Activated naive CD4-positive, alpha-beta T cell treated with Interleukin-2 at 50 U/mL for 16 hours (primary cell): ENCODE measurements at places on chromosomes 2 and 18.

- DNase-seq, result no peak
These were observed 38.8 kb downstream of the SFXN5 start for GRCh38 chr2:73032702-73033097.

- no peak for DNase-seq
These were observed 70.0 kb upstream of the NPAS2 start for GRCh38 chr2:100749771-100750542.

DNA sequence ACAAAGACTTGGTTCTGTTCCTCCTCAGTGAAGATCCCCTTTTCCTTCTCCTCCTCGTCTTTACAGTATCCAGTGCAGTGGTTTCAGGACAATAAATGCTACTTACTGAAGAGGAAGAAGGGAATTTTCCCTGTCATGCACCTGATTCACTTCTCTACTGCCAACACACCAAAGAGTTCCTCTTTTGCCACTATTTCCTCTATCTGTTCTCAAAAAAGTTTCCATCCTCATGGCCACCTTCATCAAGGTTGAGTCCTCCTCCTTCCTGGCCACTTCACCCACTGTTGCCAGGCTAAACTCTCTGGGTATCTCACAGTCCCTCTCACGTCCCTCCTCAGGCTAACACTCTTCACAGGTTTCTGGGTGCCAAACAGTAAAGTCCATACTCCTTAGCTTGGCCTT, 41.7 kb downstream of the PLEKHM3 start:
- no peak for DNase-seq

GRCh38 chr2:32699151-32699550, 71.3 kb downstream of the TTC27 start:
- no peak for DNase-seq

- DNase-seq, result no peak
These were observed 347.9 kb downstream of the METTL4 start for GRCh38 chr18:2223449-2223848.

DNA sequence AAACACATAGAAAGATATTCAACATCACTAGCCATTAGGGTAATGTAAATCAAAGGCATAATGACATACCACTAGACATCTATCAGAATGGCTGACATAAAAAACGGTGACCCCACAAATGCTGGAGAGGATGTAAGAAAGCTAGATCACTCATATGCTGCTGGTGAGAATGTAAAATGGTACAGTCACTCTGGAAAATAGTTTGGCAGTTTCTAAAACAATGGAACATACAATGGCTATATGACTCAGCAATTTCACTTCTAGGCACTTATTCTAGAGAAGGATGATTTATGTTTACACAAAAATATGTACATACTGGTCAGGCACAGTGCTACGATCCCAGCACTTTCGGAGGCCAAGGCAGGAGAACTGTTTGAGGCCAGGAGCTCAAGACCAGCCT, 87.3 kb downstream of the COLEC12 start:
- no peak for DNase-seq

- DNase-seq, result no peak
These were observed 2.1 kb downstream of the TFCP2L1 start for GRCh38 chr2:121282800-121283385.

DNA sequence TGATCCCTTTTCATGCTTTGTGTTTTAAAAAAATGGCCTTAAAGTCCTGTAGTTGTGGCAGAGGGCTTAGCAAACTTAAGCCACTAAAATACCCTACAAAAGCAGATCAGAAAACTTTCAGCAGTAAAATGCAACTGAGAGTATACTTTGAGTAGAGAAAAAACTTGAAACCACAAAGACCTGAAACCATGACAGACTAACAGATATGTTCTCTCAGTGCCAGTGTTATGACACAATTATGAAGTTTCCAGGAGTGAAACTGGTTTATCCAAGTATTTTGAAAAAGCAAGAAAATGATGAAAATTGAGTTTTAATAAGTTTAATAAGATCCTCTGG, 74.5 kb downstream of the SPRED2 start:
- no peak for DNase-seq

- peak; percentile 4 for DNase-seq
These were observed 683 bp downstream of the MBOAT2 start for GRCh38 chr2:9002637-9003365.

GRCh38 chr2:70647873-70648481, 94.4 kb upstream of the TGFA start:
- DNase-seq, result peak; percentile 73

GRCh38 chr18:69367104-69367503, 33.6 kb upstream of the DOK6 start:
- no peak for DNase-seq

DNA sequence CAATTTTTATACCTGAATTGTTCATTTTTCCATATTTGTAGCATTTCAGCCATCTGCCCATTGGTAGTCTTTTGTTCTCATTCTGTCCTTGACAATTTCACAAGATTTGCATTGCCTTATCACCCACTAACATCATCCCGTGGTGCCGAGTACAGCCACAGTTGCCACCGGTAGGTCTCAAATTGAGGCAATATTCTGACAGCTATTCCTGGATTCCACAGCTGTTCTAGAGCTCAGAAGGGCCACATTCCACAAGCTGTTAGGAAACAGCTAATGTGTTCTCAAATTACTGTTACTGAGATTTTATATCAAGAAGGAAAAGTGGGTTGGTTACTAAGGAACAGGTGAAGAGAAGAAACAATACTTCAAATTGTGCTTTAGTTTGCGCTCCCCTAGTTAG, 178.8 kb downstream of the RPRM start:
- no peak for DNase-seq

GRCh38 chr2:141029428-141030078, 1101.3 kb downstream of the LRP1B start:
- no peak for DNase-seq

GRCh38 chr2:37923308-37924055, 1.6 kb upstream of the RMDN2 start:
- no peak for DNase-seq

- no peak for DNase-seq
These were observed 49.1 kb downstream of the CLIP4 start for GRCh38 chr2:29164091-29164846.

GRCh38 chr2:162929571-162929970, 91.0 kb upstream of the KCNH7 start:
- no peak for DNase-seq

DNA sequence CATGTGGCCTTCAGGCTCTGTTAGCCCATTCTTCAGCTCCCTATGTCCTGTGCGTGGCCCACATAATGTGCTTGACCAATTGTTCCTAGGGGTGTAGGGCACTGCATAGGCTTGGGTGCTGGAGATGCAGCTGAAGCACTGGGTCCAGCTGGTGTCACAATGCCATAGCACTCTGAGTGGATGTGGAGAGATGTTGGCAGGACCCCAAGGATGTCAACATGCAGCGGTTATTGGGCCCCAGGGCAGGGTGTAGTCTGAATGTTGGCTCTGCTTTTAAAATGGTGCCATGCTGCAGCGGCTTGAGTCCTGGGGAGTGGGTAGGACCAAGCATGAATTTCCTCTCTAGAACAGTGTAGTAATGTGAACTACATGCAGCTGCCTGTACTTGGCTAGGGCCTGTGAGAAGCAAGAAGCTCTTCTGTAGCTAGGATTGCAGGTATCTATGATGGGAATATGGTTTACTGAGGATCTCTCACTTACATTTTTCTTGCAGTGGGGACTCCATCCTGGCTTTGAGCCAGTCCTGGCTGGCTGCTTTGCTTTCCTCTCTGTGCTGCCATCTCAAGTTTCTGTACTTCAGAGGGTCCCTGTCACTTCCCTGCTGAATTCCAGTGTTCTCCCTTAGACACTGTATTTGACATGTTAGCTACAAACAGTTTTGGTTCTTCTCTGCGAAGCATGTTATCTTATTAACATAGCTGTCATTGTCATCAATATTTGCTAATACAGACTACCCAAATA, 148.4 kb downstream of the CSRNP3 start:
- no peak for DNase-seq

GRCh38 chr2:145789636-145790035, 1269.7 kb upstream of the ZEB2 start:
- no peak for DNase-seq

- DNase-seq, result no peak
These were observed 175.9 kb upstream of the NXPH2 start for GRCh38 chr2:138956116-138956515.

- no peak for DNase-seq
These were observed 290.2 kb upstream of the TCF4 start for GRCh38 chr18:55878224-55878623.

GRCh38 chr2:65583061-65583460, 150.7 kb upstream of the SPRED2 start:
- DNase-seq, result no peak

- DNase-seq, result no peak
These were observed 84.6 kb downstream of the PIGN start for GRCh38 chr18:62102221-62102620.

DNA sequence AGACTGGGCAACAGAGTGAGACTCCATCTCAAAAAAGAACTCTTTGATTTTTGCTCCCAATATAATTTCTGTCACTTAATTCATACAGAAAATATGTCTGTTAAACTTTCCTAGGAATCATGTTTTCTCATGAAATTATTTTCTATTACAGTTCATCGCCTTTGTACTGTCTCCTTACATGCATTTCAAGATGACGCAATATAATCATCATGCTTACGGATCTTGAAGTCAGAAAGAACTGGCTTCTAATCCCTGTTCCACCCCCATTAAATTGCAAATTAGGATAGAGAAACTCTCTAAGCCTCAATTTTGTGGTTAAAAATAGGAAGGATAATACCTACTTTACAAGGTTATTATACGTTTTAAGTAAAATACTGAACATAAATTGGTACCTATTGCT, 467.6 kb upstream of the SMIM21 start:
- no peak for DNase-seq

- no peak for DNase-seq
These were observed 191.2 kb upstream of the SESTD1 start for GRCh38 chr2:179455824-179456223.

DNA sequence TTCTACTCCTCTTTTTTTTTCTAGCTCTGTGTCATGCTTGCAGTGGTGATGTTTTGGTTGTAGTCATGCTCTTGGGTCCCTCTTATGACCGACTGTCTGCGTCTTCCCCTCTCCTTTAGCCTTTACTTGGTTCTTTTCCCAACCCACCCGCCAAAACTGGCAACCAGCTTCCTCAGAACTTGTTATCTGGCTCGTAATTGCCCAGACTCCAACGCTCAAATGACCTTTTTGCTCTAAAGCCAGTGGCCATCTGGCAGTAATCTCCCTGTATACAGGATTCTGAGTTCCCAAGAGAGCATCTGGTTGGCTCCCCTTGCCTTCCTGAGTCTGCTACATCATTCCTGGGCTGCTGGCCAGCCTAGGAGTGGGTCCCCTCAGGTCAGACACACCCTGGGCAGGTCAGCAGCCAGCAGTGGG, 147.2 kb downstream of the MGAT5 start:
- DNase-seq, result no peak

GRCh38 chr2:168172071-168172470, 75.3 kb downstream of the STK39 start:
- DNase-seq, result no peak

DNA sequence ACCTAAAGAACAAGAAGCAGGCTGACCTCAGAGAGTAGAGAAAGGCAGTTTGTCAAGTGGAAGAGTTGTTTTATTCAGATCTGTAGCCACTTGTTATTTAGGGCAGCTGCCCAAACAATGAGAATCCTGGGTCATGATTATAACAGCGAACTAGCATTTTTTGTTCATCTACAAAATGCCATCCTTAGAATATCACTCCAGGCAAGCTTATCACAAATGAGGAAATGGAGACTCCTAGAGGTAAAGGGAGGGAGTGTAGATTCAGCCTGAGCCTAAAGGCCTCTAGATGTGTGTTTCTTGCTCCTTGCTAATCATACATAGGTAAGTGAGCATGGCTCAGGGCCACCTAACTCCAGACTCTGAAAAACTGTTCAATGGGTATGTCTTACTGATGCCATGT, 126.1 kb downstream of the HNMT start:
- no peak for DNase-seq

DNA sequence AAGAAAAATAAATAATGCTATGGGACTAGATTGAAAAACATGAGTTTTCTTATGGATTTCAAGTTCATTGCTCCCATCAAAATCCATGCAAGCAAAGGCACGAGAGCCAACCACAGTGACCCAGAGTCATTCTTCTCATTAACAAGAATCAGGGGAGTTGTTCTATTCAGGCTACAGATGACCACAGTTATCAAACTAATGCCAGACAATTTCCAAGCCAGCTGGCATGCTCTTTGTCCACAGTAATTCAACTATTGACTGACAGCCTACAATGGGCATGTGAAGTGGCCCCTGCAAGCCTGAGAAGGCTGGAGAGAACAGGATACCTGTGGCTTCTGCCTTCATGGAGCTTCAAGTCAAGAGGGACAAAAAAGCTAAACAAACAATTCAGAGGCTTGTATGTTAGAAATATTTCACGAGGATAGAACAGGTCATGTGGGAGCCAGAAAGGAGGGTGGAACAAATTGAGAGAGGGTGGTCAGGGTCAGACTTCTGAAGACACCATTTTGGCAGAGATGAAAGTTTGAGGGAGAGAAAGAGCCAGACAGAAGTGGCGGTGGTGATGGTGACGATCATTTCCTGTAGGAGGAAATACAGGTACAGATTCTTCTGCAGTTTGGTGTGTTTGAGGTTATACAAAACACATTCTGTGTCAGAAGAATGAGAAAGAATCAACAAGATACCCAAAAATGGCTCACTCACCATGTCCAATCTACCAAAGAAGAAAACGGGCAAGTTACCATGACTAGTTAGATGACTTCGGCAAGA, 732.4 kb downstream of the RNF144A start:
- DNase-seq, result no peak

GRCh38 chr2:199811346-199811745, 39.6 kb downstream of the FTCDNL1 start:
- DNase-seq, result no peak

GRCh38 chr18:63141778-63142176, 177.8 kb downstream of the BCL2 start:
- DNase-seq, result no peak

DNA sequence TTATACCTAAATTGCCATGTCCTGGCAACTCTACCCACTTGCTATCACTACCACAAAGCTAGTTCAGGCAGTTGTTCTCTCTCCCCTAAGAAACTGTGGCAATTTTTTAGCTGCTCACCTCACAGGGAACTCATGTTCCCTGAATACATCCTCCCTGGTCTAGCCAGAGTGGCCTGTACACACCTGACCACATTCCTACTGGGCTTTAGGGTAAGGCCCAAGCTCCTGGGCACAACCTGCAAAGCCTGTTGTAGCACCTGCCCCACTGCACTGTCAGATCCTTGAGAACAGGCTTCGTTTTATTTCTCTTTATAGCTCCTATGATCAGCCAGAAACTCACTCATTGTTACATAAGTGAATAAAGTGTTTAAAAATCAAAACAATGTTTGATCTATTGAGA, 21.5 kb downstream of the CNGA3 start:
- DNase-seq, result no peak
